Ammon's horn (tissue), 1 donor: ENCODE measurements at places on chromosomes 3 and 15.

DNA sequence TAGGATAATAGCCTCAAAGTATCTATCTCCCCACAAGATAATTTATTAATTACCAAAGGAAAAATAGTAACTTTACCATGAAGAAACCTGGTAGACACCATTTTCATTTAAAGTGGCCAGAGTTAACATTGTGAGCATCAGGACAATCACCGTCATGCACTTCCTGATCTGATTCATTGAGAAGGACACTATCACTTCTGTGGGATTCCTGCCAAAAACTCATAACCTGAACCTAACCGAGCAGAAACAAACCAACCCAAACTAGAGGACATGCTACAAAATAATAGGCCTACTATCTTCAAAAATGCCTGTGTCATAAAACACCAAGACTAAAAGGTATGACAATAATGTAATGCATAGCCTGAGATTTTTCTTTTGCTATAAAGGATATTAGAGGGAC lies 39.0 kb downstream of the FSIP1 start:
- no peak for DNase-seq

- DNase-seq, result no peak
Measured at GRCh38 chr3:141259821-141260629, 28.4 kb downstream of the PXYLP1 start.

- DNase-seq, result no peak
Measured at GRCh38 chr3:37321377-37321781, 147.0 kb upstream of the LRRFIP2 start.

DNA sequence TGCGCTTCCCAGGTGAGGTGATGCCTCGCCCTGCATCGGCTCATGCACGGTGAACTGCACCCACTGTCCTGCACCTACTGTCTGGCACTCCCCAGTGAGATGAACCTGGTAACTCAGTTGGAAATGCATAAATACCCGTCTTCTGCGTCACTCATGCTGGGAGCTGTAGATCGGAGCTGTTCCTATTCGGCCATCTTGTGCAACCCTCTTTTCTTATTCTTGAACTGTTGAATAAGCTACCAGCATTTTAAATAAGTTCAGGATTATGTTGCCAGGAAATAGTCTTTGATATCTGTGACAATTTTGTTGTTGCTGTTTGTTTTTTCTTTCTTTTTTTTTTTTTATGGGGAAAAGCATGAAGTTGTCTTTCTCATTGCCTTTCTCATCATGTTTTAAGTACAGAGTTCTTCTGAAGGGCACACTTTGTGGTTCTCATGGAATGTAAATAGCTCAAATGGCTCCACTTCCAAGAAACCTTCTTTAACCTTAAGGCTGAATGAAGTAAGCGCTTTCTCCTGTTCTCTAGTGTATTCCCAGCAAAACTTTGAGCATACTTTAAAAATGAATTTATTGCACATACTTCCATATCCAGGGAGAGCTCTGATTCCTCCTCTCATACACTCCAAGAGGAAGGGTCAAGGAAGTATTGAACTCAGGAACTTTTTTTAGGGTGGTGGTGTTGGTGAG lies 468.0 kb upstream of the TBL1XR1 start:
- DNase-seq, result no peak

DNA sequence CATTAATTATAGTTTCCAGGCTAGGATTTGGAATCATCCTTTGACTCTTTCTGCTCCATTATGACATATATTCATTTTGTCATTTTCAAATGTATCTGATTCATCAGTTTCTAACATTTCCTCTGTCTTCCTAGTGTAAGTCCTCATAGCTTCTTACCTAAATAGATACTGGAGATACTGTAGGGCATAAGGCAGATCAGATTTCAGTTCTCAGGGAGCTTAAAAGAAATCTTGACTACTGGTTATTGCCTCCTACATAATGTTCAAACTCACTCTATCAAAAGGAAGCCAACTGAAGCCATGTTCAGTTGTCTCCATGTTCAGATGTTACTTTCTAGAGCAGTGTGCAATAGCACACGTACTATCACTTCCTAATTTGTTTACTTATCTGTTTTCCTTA lies 29.6 kb upstream of the CTDSPL2 start:
- no peak for DNase-seq

DNA sequence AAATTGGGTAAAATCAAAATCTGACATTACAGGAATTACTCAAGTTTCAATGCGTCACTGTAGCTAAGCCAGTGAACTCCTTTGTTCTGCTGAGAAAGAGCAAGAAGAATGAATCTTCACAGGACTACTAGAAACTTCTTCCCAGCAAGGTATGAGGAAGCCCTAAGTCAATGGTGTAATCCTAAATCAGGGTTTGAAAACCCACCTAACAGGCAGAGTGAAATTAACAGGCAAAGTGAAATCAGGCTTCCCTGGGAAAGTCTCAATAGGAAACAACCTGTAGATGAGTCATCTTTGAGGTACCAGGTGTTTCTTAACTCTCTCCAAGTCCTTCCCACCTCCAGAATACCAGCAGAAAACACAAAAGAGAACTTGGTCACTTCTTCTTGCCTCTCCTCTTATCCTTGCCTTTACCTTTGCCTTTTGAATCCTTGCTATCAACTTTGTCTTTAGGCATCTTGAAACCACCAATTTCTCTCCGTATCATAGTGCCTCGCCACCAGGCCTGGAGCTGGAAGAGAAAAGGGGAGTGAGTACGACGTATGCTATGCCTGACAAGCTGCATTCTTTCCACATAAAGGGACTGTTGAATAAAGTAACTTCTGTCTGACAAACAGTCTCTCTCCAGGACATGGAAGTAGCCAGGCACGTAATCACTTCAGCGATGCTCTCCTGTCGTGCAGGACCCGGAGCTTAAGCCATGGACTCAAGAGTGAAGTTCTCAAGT lies 60.6 kb upstream of the RPL35A start:
- DNase-seq, result no peak

DNA sequence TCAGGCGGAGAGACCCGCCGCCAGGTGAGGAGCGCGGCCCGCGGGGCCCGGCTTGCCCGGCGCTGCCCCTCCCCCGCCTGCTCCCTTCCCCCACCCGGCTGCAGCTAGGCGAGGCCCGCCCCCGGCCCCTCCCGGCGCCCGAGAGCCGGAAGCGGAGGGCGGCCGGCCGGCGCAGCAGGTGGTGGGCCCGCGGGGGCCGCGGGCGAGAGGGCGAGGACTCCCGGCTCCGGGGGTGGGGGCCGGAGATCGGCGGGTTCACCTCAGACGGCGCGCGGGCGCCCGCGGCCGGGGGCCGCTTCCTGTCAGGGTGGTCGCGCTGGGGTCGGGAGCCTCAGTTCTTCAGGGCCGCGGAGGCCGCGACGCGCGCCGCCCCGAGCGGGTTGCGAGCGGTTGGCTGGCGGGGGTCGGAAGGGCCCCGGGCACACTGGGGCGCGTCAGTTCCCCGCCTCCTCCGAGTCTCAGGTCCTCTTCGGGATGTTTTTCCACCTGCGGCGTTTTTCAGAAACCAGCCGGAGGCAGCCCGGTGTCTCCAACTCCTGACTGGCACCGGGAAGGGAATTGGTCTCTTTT lies 395 bp downstream of the ZFAND6 start:
- peak; percentile 10 for DNase-seq

GRCh38 chr3:193764959-193765358 lies 172.0 kb downstream of the OPA1 start:
- DNase-seq, result no peak

GRCh38 chr15:71385457-71385856 lies 270.2 kb downstream of the THSD4 start:
- peak; percentile 33 for DNase-seq

DNA sequence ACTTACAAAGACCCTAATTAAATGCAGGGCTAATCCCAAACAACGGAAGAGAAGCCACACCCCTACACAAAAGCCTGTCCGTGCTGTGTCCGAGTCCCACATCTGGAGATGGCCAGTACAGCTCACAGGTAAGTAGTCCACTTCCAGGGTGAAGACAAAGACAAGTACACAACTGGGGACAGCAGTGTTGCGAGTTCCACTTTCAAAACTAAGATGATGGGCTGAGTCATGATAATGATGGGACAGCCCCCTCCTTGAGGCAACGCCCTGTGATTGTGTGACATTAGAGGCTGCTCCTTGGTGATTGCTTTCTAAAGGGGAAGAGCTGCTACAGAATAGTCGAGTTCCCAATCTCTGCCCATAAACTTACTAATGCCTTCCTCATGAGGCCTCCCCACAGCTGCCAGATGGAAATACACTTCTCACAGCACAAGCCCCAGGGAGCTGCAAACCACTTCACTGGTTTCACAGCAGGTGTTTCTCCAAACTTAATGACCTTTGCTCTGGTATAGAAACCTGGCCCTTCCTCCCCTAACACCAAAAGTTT lies 27.6 kb downstream of the RFT1 start:
- DNase-seq, result no peak

DNA sequence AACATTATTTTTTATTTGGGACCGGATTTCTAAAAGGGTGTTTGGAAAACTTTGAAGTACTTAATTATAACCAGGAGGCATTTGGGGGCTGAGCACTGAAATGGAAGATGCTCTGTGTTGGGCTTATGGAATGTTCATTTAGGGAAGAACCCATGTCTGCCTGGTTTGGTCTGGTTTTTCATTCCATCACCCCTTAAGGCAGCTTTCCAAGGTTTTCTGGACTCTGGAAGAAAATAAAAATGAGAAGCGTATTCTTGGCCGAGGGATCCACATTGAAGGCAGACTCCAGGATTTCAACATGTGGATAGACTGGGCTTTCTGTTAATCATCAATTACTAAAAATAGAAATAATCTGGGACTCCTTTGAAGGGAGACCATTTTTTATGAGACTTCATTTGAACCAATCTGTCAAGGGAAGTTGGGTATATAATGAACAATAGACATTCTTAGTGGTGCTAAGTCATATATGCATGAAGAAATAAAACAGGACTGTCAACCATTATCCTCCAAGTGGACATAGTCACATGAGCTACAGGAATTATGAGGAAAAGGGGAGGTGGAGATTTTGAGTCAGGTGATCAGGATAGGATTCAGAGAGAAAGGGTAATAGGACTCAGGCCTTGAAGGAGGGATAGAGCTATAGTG lies 270.5 kb upstream of the ADAMTS9 start:
- no peak for DNase-seq

DNA sequence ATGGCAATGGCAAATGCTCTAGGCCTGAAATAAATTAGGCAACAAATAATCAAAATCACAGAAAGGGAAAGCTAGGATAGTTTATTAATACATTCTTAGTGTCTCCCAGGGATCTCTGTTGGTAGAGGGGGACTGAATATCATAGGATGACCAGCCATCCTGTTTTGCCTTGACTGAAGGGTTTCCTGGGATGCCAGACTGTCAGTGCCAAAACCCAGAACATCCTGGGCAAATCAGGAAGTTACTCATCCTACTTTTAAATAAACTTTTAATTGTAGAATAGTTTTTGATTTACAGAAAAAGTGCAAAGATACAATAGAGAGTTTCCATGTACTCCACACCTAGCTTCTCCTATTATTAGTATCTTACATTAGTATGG lies 21.8 kb upstream of the SIAH2 start:
- no peak for DNase-seq

- no peak for DNase-seq
Measured at GRCh38 chr3:116186049-116186448, 259.2 kb downstream of the LSAMP start.

DNA sequence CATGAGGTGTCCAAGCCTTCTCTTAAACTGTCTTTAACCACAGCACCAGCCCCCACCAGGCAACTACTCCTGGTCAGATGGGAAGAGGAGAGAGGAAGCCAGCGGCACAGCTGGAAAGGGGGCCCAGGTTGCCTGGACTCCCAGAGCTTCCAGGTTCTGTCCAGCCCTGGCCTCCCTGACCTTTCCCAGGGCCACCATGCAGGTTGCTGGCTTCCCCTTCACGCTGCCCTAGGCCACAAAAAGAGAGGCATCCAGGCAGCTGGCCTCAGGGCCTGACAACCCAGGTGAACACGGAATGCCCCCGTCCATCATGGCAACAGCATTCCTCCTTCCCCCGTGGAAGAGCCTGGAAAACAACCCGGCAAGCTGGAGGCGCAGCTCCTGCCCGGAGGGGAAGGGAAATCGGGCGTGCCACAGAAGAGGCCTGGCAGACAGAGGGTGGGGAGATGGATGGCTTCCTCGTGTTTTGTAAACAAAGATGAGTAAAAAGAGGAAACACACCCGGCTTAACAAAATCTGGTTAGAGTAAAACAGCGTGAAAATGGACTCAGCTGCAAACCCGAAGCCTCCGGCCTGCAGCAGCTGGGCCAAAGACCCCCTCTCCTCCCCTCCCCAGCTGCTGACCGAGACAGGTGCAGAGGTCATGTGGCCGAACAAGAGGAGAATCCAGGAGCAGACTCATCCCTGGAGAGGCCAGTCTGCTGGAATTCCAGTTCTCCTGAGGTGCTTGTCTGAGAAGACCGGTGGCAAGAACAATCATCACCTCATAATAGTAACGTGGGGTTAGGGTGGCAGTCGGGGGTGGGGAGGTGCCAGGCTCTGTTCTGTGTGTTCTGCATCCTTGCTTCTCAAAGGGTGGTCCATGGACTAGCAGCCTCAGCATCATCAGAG lies 15.5 kb downstream of the BMF start:
- no peak for DNase-seq

GRCh38 chr3:70754314-70754713 lies 441.9 kb upstream of the MDFIC2 start:
- DNase-seq, result no peak

DNA sequence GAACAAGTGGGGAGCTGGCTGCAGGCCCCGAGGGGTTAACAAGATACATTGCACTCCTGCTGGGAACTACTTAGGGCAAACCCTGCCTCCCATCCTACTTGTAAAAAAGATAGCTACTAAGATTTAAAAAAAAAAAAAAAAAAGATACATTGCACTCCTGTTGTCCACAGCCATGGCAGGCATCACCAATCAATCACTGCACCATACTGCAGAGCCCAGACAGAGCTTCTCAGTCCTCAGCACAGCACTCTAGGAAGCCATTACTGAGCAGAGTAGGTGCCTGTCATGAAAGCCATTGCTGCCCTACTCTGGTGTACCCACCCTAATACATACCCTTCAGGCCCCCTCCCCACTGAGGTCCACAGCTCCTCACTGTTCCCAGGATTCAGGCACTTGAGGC lies 64.8 kb downstream of the RASGRF1 start:
- DNase-seq, result no peak

GRCh38 chr3:175246766-175247165 lies 387.6 kb downstream of the NAALADL2 start:
- no peak for DNase-seq

DNA sequence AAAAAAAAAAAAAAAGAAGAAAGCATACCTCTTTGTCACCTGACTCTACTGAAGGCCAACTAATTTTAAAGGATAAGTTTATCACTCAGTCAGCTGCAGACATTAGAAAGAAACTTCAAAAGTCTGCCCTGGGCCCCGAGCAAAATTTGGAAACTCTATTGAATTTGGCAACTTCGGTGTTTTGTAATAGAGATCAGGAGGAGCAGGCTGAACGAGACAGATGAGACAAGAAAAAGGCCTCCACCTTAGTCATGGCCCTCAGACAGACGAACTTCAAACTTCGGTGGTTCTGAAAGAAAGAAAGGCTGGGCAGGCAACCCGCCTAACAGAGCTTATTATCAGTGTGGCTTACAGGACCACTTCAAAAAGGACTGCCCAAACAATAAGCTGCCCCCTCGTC lies 18.5 kb downstream of the GLDN start:
- no peak for DNase-seq

DNA sequence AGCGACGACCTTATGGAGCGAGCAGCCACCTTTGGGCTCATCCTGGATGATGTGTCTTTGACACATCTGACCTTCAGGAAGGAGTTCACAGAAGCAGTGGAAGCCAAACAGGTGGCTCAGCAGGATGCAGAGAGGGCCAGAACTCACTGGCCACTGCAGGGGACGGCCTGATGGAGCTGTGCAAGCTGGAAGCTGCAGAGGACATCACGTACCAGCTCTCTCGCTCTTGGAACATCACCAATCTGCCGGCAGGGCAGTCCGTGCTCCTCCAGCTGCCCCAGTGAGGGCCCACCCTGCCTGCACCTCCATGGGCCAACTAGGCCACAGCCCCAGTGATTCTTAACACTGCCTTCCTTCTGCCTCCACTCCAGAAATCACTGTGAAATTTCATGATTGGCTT lies 10.4 kb downstream of the NR1I2 start:
- DNase-seq, result no peak
